ENCODE measurements at places on chromosomes 1 and 21.

GRCh38 chr1:37233606-37234005, 199.3 kb upstream of the GRIK3 start:
- no peak for DNase-seq

GRCh38 chr1:173009597-173009996, 41.1 kb downstream of the TNFSF18 start:
- no peak for DNase-seq

DNA sequence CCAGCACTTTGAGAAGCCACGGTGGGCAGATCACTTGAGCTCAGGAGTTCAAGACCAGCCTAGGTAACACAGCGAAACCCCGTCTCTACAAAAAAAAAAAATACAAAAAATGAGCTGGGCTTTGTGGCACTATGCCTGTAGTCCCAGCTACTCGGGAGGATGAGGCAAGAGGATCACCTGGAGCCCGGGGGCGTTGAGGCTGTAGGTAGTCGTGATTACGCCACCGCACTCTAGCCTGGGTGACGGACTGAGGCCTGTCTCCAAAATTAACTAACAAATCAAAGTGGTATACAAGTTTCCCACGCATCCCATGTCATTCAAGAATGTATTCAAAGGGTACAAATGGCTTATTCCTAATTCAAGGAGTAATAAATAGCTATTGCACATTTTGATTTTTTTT, 2.4 kb downstream of the AUNIP start:
- no peak for DNase-seq

- no peak for DNase-seq
Observed at GRCh38 chr1:21773585-21773984, 9.4 kb downstream of the USP48 start.

DNA sequence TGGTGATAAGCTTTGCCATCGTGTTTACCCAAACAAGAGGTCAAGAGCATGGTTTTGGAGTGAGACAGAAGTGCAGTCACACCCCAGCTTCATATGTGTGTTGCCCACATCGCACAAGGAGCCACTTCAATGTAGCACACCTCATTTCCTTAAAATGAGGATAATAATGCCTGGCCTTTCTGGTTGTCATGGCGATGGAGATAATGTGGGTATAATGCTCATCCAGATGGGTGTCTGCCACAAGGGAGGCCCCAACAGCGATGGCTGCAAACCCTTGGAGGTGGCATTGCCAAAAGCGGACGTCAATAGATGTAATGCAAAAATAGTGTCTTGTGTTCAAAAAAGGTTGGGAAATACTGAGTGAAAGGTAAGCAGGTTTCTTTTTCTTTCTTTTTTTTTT, 83.1 kb upstream of the AJAP1 start:
- DNase-seq: no peak

- DNase-seq: no peak
Observed at GRCh38 chr1:45772971-45773370, 22.5 kb upstream of the IPP start.

DNA sequence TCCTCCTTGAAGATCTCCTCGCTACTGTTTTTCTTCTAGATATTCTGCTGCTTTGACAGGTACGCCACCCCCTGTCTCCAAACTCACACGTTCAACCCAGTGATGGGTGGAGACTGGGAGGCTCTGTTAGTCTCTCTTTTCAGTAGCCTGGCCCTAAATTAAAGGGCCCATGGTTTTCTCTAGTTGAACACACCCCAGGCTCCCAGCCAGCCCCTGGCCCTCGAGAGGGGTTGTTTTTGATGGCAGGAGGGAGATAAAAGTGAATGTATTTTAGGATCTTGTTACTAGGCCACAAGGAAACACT, 21.6 kb upstream of the CLDN14 start:
- no peak for DNase-seq

DNA sequence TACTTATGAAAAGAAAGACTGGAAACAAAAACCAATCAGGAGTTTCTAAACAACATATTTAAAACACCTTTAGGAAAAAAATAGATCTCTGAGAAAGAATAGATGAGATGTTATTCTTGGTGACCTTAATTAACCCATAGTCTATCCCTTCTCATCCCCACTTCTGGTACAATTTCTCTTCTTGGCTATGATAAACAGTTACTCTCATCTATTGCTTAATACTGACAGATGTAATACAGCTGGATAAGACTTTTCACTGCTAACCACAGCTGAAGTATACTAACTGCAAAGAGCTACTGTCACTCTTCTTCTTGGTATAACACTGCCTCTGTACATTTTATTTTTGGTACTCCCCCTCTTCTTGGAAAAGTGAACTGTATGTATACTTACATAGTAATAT, 15.2 kb downstream of the EXTL2 start:
- no peak for DNase-seq

DNA sequence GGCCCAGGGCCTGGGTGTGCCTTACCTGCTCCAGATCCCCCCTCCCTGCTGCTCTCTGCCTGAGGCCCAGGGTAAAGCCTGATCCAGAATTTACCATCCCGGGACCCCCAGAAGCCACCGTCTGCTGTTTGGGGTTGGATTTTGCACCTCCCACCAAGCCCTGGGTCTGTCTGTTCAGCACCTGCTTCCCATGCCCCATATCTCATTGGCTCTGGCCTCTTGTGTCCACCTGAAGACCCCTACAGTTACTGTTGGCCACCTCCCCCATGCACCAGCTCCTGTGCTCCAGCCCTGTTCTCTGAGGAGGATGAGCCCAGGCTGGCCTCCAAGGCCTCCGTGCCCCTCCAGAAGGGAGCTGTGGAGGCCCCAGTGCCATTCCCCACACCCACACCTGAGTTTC, 113.9 kb downstream of the GRIK3 start:
- DNase-seq: no peak

DNA sequence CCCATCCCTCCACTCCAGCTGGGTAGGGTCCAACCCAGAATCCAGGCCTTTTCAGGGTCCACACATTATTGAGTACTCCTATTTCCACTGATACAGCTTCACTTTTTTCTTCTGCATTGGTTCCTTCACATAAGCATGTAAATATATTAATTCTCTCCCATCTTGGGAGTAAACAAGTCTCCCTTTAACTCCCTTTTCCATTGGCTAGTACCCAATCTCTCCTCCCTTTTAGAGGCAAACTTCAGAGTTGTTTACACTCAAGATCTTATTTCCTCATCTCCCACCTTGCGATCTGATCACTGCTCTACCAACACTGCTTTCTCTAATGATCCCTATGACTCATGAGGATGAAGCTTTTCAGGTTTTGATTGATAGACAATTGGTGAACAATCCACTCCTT, 20.3 kb downstream of the DMAP1 start:
- DNase-seq: no peak

Data from EL (cell line).